ENCODE measurements at places on chromosomes 3 and 15.

- no peak for DNase-seq
These were observed 87.9 kb downstream of the ITPR1 start for GRCh38 chr3:4581124-4581424.

DNA sequence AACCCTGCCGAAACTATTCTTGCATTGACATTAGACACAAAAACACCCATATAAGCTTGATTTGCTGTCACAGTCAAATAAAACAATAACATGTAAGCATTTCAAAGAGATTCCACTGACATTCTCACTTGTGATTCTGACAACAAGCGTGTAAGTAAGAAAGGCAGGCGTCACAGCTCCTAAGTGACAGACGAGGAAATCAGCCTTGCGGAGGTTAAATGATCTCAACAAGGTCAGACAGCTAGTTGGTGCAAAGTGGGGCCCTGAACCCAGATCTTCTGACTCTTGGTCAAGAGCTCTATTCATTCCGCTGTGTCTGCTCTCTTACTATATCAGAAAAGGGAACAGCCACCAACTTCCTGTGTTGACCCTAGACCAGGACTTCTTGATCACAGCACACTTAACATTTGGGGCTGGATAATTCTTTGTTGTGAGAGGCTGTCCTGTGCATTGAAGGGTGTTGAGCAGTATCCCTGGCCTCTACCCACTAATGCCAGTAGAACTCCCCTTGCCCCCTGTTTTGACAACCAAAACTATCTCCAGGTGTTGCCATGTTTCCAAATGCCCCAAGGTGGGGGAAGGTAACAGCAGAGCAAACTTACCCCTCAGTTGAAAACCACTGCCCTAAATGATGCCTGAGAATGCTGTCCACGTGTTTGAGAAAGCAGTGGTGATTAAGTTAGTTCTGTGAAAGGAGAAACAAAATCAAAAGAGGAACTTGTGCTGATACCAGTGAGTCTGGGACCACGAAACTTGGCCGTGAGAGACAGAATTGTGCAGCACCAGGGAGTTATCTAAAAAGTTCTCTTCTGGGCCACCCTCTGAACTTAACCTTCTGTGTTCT, 86.1 kb downstream of the LIPC start:
- no peak for DNase-seq

DNA sequence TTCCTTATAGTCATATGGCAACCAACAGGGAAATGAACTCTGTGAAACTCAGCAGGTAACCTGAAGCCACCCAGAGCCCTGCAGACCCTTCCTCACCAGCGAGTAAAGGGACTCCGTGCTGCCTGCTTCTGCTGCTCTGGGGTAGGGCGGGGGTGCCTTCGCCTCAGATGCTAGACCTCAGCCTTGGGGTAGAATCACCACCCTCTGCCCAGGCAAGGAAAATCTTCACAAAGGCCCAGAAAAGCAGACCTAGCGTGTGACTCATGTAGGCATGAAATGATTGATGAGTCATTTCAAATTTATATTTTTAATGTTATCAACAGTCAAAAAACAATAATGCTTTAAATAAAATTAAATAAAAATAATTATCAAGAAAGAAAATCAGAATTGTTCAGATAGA, 6.6 kb downstream of the STIMATE start:
- DNase-seq, result no peak

DNA sequence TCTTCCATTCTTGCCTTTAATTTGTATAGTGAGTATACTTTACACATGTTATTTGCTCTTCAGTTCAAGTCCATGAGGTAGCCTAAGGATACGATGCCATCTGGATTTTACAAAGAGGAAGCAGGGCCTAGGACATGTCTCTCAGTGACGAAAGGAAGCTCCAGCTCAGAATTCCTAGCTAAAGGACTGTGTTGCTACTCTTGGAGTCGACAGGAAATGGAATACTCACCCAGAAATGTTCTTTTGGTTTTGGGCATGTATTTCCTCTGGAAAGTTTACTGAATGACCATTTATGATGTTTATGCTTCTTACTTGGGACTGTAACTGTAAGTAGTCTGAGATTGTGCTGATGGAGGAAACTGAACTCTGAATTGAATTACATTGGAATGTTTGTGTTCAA, 12.5 kb downstream of the OXNAD1 start:
- DNase-seq, result no peak

DNA sequence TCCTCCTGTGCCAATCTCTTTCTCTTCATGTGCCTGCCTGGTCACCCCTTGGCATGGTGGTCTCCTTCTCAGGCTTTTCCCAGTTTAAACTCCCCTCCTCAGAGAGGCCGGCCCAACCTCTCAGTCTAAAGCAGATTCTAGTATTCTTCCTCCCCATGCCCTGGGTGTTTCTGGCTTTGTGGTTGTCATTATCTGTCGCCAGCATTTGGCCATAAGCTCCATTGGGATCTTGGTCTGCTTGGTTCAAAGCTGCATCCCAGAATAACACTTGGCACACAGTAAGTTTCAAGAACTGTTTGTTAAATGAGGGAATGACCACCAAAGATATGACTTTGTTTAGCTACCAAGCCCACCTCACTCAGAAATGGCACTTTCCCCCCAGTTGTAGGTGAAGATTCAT, 11.2 kb upstream of the RAD18 start:
- no peak for DNase-seq
